ENCODE measurements at places on chromosomes 11 and 22.

- DNase-seq, result no peak
Observed at GRCh38 chr11:122097419-122098001, 18.5 kb downstream of the BLID start.

GRCh38 chr22:42154293-42155052, 23.9 kb upstream of the CYP2D6 start:
- DNase-seq, result no peak

GRCh38 chr22:28375761-28376534, 303.7 kb downstream of the TTC28 start:
- no peak for DNase-seq

GRCh38 chr22:38694049-38694448, 6.7 kb downstream of the JOSD1 start:
- DNase-seq, result no peak

DNA sequence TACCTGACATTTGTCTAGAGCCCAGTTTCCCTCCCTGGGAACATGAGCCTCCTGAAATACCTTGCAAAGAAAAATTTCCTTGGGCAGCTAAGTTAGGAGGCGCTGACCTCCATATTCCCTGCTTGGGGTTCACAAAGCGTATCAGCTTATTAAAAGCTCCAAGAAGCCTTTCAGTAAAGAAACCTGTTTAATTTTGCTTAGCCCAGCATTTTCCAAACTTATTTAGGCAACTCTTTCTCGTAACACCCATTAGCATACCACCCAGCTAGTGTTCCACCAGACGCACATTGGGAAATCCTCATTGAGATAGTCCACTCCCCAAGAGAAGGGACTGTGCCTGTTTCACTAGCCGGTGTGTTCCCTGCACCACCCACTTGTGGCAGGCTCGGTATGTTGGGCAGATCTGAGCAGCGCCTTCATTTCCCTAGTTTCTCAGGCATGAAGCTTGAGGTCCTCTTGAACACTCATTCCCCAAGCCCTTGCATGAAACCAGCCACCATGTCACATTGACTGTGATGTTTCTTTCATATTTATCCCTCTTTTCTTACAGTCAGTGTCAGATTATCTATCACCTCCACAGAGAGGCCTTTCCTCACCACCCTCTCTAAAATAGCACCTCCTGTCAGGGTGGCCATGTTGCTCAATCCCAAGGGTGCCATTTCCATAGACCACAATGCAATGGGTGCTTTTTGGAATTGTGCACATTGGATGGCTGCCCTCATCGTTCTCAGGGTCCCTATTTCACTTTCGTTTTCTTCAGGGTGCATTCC, 12.5 kb upstream of the ELF5 start:
- no peak for DNase-seq

DNA sequence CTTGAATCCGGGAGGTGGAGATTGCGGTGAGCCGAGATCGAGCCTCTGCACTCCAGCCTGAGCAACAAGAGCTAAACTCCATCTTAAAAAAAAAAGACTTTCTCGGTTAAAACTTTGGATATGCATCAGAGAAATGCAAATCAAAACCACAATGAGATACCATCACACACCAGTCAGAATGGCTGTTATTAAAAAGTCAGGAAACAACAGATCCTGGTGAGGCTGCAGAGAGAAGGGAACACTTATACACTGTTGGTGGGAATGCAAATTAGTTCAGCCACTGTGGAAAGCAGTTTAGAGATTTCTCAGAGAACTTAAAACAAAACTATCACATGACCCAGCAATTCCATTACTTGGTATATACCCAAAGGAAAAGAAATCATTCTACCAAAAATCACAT, 619.4 kb upstream of the KIRREL3 start:
- no peak for DNase-seq

- DNase-seq, result no peak
Observed at GRCh38 chr22:27097506-27097905, 440.1 kb downstream of the MIAT start.

DNA sequence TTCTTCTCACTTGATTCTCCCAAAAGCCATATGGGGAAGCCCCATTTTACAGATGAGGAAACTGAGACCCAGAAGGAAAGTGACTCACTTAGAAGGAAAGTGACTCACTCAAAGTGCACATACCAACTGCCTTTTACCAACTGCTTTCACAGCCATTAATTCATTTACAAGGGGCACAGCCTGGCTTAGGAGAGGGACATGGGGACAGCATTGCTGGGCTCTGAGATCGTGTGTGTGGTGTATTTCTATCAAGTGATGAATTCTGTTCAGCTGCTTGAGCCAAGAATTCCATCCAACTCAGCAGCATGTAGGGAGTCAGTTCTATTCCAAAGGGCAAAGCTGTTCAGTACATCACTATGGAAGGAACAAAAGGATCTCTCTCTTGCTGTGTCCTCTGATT, 23.5 kb upstream of the PAK1 start:
- no peak for DNase-seq

DNA sequence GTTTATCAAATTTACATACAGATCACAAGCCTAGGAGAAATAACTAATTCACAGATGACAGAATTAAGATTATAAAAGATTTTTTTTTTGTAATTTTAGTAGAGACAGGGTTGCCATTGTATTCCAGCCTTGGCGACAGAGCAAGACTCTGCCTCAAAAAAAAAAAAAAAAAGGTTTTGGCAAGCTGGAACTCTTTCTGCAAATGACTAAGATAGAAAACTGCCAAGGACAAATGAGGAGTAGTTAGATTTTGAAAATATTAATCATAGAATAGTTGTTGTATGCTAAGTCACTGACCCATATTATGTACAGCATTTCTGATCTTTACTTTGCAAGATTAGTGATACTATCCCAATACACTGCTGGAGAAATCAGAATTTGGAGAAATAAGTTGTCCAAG, 99.2 kb downstream of the C11orf65 start:
- DNase-seq, result no peak

GRCh38 chr11:131800452-131800851, 430.0 kb downstream of the NTM start:
- no peak for DNase-seq

GRCh38 chr11:34036456-34036855, 15.1 kb upstream of the CAPRIN1 start:
- no peak for DNase-seq

GRCh38 chr11:61083601-61084147, 18.6 kb upstream of the CD5 start:
- no peak for DNase-seq

- DNase-seq, result no peak
Observed at GRCh38 chr11:47399860-47400767, 8.3 kb upstream of the SLC39A13 start.

- peak; percentile 71 for DNase-seq
Observed at GRCh38 chr11:2574553-2575535, 125.0 kb downstream of the KCNQ1OT1 start.

GRCh38 chr22:48576333-48577013, 1251.2 kb downstream of the BRD1 start:
- peak; percentile 89 for DNase-seq

DNA sequence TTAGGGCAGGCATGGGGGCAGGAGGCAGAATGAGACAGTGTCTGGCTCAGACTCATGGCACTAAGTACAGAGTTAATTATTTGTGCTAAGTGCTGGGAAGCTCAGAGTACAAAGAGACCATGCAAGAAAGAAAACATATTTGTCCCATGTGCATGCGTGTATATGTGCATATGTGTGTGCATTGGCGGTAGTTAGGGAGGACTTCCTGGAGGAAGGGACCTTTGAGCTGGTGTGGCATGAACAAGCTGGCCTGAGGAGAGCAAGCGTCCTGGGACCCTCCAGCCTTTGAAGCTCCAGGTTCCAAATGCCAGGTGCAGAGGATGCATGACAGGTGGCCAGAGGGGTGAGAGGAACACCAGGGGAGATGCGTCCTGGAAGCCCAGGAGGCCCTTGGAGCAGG, 6.1 kb downstream of the FBLN1 start:
- no peak for DNase-seq

DNA sequence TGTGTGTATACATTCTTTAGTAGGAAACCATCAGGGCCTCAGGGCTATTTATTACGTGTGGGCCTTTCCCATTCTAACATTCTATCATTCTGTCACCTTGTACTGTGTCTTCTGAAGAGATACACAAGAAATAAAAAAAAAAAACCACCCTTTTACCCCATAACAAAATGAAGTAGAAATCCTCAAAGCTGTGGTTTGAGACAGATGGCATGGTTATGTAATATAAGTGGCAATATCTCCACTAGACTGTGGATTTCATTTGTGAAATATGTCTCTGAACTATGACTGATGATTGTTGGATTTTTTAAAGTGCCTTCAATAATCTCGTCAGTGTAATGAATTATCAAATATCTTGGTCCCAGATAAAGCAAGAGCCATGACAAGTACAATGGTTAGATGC, 150.0 kb upstream of the BLID start:
- DNase-seq, result no peak

GRCh38 chr11:21567645-21568290, 625.1 kb upstream of the ANO5 start:
- no peak for DNase-seq

DNA sequence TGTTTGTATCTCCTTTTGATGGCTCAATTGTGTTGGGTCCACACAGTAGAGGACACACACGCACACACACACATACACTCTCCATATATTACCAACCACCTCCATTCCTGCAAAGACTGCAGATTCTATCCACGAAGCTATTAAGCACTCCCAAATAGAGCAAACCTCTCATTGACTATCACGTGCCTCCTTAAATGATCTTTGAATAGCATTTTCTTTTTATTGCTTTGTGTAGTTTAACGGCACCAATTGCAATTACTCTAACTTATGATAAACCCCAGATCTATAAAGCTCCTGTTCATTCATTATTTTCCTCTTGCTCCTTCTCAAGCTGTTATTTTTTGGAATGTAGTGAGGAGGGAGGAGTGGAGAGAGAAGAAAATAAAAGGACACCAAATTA, 204.7 kb downstream of the ST3GAL4 start:
- DNase-seq, result no peak

DNA sequence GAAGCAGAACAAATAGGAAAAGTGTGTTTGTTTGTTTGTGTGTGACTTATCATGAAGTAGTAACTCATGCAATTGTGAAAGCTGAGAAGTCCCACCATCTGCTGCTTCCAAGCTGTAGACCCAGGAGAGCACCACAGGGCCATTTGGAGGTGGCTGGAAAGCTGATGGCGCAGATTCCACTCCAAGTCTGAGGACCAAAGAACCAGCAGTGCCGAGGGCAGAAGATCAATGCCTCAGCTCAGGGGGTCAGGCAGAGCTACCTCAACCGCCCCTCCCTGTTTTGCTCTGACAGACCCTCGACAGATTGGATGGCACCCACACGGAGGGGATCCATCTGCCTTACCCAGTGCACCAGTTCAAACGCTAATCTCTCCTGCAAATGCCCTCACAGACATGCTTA, 896.2 kb downstream of the BRD1 start:
- DNase-seq, result no peak

GRCh38 chr22:32661737-32662586, 139.5 kb upstream of the TIMP3 start:
- DNase-seq, result no peak

Measured in posterior cingulate gyrus (tissue), 11 donors.